ENCODE measurements at places on chromosomes 12 and 14. TPM values are rescaled to one million over a fixed set of nuclear protein-coding genes. Genes with fewer than 3 reads are reported as not detected.

P2RX7 gene
- total RNA-seq: 3.6 TPM

RNASE7 gene
- total RNA-seq: not detected

CHGA gene
- not detected for total RNA-seq

- no peaks in the 10 kb centered on the region for H3K27me3 ChIP-seq
- H3K36me3 ChIP-seq: peaks cover 9% of the 10 kb centered on the region
- peaks cover 81% of the 10 kb centered on the region for H3K4me1 ChIP-seq
- H3K27ac ChIP-seq: peak overlapping the region; percentile 53
These were observed 18.6 kb upstream of the IFNG start for GRCh38 chr12:68178184-68178583.

DNA sequence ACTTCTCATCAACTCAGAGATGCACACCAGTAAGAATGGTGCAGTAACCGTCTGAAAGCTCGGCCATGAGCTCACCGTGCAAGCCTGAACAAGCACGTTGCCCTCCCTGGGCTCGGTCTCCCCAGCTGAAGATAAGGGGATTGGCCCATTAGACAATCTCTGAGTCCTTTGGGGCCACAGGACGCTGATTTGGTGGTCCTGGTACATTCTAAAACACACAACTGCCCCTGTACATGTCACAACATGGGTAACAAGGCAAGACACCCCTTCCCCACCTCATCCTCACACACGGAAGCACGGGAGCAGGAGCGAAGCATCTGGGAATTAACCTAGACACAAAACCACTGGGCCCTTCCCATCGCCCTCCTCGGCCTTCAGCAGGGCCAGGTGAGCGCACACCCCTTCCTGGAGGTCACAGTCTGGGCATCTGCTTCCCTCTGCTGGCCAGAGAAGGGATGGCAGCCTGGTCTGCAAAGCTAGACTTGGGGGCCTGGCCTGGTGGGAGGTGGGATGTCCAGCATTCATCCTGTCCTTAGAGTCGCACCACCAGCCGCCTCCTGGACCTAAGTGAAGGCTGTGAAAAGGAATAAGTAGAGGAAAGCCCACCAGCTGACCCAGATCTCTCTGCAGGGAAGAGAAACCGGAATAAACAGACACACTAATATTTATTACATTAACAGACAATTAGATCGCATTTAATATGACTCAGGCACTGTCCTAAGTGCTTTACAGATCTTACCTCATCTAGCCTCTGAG is 18.9 kb upstream of the SMUG1 start:
- peak; percentile 90 for DNase-seq
- no peak overlapping the region for H3K4me3 ChIP-seq
- peaks cover 15% of the 10 kb centered on the region for H3K27me3 ChIP-seq
- no peaks in the 10 kb centered on the region for H3K36me3 ChIP-seq
- no peaks in the 10 kb centered on the region for H3K4me1 ChIP-seq
- no peak overlapping the region for H3K27ac ChIP-seq

DNA sequence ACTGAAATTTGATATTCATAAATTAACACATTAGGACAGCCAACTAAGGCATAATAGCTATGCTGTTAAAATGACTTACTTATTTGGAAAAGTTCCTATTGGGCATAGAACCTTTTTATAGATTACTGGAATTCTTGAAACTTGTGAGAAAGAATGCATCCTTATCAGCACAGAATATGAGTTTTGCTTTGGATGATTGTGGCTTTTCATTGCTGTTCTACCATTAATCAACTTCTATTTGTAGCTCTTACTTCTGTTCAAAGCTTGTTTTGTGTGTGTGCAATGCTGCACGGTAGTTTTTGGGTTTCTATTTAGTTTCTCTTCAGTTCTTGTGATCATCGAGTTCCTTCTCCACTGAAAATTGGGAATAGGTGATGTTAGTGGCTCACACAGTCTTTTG is 152.4 kb upstream of the PELI2 start:
- H3K27me3 ChIP-seq: peaks cover 3% of the 10 kb centered on the region
- H3K27ac ChIP-seq: no peak overlapping the region
- H3K4me3 ChIP-seq: no peak overlapping the region
- no peaks in the 10 kb centered on the region for H3K4me1 ChIP-seq
- H3K36me3 ChIP-seq: no peaks in the 10 kb centered on the region

DNA sequence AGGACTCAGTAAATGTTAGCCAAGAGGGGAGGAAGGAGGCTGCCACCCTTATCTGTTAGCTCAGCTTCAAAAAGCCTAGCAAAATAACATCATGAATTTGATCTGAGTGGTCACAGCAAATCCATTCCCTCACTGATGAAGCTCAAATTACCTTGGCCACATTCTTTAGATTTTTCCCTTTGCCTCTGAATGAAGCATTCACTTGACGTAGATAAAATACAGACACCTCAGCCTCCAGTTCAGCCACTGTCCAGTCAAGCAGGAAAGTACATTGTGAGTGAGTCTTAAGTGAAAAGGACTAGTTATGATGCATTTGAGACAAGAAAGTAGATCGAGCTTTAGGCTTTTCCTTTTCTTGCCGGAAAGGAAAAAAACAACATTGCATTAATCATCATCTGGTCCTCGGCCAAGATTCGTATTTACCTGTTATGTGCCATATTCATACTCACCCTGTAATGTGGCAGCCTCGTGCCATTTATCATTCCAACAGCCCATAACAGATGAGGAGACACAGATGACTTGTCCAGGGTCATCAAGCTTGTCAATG is 146.5 kb downstream of the ETV6 start:
- no peak for DNase-seq
- peaks cover 8% of the 10 kb centered on the region for H3K36me3 ChIP-seq
- H3K27ac ChIP-seq: no peak overlapping the region
- peaks cover 14% of the 10 kb centered on the region for H3K4me1 ChIP-seq
- no peak overlapping the region for H3K4me3 ChIP-seq

- peak overlapping the region; percentile 58 for H3K4me3 ChIP-seq
- H3K27ac ChIP-seq: peak overlapping the region; percentile 83
- H3K36me3 ChIP-seq: peaks cover 32% of the 10 kb centered on the region
- H3K27me3 ChIP-seq: no peaks in the 10 kb centered on the region
- peaks cover 48% of the 10 kb centered on the region for H3K4me1 ChIP-seq
- DNase-seq: peak; percentile 76
These were observed 109.9 kb downstream of the NCOR2 start for GRCh38 chr12:124457287-124458219.

DNA sequence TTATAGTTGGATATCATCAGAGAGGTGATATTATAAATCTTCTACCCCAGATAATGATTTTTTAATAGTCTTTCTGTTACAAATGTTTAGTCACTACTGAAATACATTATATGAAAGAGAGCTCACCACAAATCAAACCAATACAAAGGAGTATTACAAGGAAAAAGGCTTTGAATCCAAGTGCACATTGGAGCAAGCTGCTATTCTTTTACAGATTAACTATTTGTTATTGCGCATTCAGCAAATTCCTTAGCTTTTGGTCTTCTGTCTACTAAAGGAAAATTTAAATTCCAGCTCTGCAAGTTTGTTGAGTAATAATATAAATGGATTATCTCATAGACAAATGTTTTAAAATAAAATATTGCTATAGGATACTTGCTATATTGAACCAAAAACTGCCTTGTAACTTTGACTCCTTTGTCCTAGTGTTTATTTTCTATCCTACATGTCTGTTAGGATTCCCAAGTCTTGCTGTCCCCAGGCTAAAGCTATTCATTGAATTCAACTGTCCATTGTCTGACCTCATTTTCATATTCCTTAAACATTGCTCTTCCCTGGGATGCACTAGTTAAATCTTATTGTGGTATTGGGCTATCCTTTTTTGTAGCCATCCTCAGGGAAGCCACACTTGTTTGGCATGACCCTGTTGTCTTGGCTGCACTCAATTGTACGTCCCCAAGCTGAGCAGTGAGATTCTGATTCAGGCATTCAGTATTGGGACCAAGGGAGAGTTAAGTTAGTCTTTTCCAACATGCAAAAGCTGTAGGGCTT is 41.5 kb downstream of the PDE3A start:
- H3K4me3 ChIP-seq: no peak overlapping the region
- DNase-seq: no peak
- peaks cover 3% of the 10 kb centered on the region for H3K27me3 ChIP-seq
- no peaks in the 10 kb centered on the region for H3K36me3 ChIP-seq
- H3K27ac ChIP-seq: no peak overlapping the region

DNA sequence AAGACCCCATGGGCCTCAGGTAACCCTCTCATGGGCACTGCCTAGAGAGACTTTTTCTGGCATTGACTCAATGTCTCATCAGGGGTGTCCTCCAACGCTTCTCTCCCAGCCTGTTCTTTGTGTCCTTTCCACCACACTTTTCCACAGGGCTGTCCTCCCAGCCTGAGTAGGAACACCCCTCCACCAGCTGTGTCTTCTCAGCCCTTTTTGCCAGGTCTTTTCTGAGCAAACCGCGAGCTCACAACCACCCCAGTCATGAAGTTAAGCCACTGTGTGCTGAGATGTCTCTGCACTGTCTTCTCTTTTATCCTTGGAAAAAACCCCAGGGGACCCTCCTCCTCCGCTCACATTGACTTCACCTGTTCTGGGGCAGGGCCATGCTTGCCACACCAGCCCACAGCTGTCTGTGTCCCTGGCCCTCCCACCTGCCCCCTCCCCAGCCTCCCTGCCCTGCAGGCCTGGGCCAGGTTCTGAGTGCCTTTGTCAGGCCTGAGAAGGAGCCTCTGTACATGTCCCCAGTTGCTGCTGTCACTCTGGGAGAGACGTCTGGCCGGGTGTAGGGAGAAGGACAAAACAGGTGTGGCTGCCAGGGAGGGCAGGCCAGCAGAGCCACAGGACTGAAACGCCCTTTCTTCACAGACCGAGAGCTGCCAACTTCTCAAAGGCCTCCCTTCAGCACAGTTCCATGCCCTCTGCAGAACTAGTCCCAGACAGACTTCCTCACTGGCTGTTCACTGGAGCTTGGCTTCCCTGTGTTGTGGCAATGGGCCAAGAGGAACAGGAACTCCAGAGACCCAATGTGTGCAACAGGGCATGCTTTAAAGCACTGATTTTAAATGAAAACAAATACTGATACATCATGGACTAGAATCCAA is 50.5 kb upstream of the PNMA1 start:
- peaks cover 63% of the 10 kb centered on the region for H3K4me1 ChIP-seq
- peak overlapping the region; percentile 73 for H3K27ac ChIP-seq
- H3K36me3 ChIP-seq: peaks cover 9% of the 10 kb centered on the region
- H3K27me3 ChIP-seq: no peaks in the 10 kb centered on the region
